ENCODE measurements at places on chromosomes 1 and 21.

DNA sequence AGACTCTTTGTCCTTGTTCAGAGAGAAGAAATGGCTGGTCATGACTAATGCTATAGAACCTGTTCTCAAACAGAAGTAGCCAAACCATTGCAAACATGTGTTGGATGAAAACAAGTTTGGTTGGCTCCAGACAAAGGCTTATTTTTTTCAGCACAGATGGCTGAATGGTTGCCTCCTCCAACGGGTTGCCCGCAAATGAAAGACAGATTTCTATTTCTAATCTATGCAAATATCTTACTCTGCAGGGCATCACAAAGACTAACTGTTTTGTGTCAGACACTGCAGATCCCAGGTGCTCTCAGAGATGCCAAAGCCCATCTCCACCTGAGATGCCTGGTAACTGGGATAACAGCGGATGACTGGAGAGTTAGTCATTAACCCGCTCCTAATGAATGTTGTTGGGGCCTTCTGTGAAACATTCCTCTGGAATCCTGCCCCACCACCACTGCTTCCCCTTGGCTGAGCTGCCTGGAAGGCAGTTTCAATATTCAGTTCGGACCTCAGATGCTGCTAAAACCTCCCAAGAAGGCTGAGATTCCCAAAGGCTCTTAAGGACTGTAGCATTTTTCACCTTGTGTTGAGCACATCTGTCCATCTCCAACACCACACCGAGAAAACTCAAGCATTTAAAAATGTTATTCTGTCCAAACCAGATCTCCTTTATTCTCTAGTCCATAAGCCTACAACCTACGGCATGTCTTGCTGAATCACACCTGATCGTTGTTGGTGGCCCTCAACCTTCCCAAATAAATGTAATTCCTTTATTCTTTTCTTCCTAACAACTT lies 104.4 kb downstream of the PTPN14 start:
- DNase-seq: no peak

DNA sequence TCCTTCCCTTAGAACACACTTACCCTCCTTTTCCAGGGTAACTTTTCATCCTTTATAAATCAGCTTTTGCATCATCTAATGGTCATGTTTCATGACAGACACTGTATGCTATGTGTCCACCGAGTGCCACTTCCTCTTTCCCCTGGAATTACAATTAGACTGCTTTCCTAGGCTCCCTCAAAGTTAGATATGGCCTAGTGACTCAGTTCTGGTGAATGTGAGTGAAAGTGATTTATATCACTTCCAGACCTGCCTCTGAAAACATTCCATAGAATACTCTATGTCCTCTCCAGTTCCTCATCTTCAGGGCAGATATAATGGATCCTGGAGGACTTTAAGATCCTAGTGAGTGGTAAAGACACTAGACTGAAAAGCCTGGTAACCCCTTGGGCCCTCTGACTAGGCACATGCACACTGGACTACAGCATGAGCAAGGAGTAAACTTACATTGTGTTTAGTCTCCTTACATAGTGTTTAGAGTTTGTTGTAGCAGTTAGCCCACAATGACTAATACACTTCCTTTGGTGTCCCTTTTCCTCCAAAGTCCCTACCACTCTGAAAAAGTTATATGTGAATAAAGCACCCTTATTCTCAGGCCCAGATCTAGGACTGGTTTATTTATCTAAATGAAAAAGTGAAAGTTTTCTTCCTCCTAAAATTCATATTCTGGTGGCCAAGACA lies 59.3 kb downstream of the GPR88 start:
- no peak for DNase-seq

GRCh38 chr1:5856246-5856815 lies 135.9 kb downstream of the NPHP4 start:
- DNase-seq: no peak

DNA sequence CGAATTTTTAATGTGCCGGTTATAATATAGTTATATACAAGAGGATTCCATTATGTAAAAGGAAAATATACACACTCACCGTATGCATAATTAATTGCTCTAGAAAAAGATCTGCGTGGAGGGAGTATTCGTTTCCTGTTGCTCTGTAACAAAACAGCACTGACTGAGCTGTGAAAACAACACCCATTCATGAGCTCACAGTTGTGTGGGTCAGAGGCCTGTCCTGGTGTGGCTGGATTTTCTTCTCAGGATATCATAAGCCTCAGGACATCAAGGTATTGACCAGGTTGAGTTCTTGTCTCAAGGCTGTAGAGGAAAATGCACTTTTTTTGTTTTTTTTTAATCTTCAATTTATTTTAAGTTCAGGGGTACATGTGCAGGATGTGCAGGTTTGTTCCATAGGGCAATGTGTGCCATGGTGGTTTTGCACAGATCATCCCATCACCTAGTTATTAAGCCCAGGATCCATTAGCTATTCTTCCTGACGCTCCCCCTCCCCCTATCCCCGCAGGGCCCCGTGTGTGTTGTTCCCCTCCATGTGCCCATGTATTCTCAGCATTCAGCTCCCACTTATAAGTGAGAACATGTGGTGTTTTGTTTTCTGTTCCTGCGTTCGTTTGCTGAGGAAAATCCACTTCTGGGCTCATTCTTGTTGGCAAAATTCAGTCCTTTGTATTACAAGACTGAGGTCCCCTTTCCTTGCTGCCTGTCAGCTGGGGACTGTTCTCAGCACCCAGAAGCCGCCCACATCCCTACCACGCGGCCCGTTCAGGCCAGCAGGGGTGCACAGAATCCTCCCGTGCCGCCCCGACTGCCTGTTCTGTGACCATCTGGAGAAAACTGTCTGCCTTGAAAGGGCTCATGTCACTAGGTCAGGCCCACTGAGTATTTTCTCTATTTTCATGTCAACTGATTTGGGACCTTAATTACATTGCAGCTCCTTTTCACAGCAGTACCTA lies 87.4 kb upstream of the ERRFI1 start:
- DNase-seq: no peak

GRCh38 chr21:28604946-28605537 lies 387.6 kb downstream of the LTN1 start:
- no peak for DNase-seq

- no peak for DNase-seq
Measured at GRCh38 chr1:107626073-107626796, 338.7 kb downstream of the VAV3 start.

DNA sequence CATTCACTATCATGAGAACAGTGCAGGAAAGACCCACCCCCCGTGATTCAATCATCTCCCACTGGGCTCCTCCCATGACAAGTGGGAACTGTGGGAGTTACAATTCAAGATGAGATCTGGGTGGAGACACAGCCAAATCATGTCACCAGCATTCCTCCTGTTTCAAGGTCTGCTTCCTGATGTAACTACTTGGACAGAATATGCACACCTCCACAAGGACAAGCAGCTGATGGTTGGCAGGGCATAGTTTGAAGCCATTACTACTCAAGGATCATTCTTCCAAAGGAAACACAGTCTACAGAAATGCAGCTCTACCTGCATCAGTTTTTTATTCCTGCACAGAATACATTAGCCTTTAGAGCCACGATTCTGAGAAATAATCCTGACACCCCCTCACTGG lies 28.5 kb upstream of the RNF2 start:
- no peak for DNase-seq

- no peak for DNase-seq
Measured at GRCh38 chr1:25107643-25108010, 124.7 kb downstream of the SYF2 start.
